ENCODE measurements at places on chromosomes 12 and 14. TPM values are rescaled to one million over a fixed set of nuclear protein-coding genes. Genes with fewer than 3 reads are reported as not detected.

DNA sequence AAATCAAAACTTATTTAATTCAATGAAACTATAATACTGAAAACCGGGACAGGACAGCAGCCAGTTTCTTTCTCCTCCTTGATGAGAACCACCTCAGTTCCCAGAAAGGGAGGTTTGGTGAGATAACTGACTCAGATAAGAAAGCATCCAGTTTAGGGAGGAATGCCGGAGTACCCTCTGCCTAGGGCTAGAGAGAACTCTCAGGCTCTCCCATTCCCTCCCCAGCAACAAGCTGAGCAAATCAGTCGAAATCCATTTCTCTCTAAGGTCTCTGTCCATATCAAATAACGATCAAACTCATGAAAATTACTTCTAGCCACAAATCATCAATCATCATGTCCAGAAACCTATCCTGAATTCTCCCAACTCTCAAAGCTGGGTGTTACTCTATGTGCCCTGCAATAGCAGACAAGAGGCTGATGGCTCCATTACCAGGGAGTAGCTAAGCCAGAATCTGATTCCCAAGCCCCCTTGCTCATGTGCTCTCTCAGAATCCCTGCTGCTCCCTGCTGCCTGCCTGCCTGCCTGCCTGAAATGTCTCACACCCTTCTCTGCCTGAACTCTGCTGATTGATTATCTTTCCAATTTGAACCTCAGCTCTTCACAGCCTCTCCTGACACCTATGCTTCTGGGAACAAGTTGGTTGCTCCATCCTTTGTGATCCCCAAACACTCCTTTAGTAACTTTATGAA is 49.4 kb downstream of the SLC25A47 start:
- no peaks in the 10 kb centered on the region for H3K27me3 ChIP-seq
- H3K27ac ChIP-seq: no peak overlapping the region
- peaks cover 2% of the 10 kb centered on the region for H3K36me3 ChIP-seq
- H3K4me3 ChIP-seq: no peak overlapping the region

DNA sequence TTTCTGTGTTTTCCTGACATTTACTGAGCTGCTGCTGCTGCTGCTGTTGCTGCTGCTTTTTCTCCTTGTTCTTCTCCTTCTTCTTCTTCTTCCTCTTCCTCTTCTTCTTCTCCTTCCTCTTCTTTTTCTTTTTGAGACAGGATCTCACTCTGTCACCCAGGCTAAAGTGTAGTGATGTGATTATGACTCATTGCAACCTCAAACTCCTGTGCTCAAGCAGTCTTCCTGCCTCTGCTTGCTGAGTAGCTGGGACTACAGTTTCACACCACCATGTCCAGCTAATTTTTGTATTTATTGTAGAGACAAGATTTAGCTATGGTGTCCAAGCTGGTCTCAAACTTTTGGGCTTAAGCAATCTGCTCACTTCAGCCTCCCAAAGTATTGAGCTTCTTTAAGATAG is 95.8 kb downstream of the TMTC3 start:
- DNase-seq: no peak
- no peak overlapping the region for H3K27ac ChIP-seq
- no peaks in the 10 kb centered on the region for H3K4me1 ChIP-seq
- no peak overlapping the region for H3K4me3 ChIP-seq
- H3K36me3 ChIP-seq: no peaks in the 10 kb centered on the region

GRCh38 chr14:72480464-72481243 is 413.2 kb downstream of the DPF3 start:
- H3K27ac ChIP-seq: no peak overlapping the region
- H3K4me1 ChIP-seq: no peaks in the 10 kb centered on the region
- H3K4me3 ChIP-seq: no peak overlapping the region
- no peak for DNase-seq

DNA sequence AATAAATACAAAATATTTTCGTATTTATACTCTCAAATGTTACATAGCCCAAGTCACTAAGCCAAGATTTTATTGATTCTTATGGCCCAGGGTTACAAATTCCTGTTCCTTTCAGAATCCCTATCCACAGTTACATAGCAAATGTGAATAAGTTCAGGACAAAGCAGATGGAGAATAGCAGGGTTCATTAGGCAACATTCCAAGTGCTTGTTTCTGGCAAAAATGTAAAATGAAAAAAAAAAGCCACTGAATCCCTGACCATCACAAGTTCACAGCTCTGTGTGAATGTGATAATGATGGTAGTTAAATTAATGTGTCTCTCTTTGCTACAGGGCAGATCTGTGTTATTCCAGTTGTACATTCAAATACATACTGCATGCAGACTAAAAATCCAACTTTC is 74.6 kb downstream of the KCNC2 start:
- DNase-seq: no peak
- H3K4me1 ChIP-seq: no peaks in the 10 kb centered on the region
- no peaks in the 10 kb centered on the region for H3K27me3 ChIP-seq
- no peaks in the 10 kb centered on the region for H3K36me3 ChIP-seq

DNA sequence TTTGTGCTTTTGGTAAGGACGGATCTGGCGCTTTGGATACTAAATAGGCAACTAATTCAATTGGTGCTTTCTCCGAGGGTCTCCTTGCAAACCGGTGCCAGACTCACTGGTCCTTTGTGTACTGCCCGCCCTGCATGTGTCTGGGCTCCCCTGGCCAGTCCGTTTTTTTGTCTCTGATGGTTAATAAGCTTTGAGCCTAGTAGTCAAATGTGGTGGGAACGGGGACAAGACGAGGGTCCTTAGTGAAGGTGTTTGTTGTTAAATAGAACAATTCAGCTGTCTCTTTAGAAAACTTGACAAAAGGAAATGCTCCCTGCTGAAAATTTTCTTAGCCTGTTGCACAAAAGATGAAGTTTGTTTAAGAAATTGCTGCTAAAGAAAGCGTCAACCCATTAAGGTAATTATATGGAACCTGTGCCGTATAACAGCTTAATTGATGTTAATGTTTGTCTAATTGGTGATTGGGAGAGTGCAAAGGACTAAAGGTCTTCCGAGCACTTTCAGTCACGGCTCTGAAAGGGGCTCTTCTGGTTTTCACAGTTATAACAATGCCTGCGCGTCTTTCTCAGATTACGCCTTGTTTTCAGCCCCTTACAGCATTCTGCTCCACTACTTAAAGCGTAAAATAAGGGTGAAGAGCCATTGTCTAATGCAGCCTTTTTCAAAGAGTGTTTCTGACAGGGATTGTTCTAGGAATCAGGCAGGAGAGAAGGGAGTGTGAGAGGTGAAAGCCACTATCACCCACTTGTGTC is 537.4 kb downstream of the PRKD1 start:
- H3K27ac ChIP-seq: no peak overlapping the region
- H3K4me3 ChIP-seq: no peak overlapping the region
- no peak for DNase-seq
- no peaks in the 10 kb centered on the region for H3K36me3 ChIP-seq
- no peaks in the 10 kb centered on the region for H3K4me1 ChIP-seq

SLC17A8 gene
- not detected for total RNA-seq
